ENCODE measurements at places on chromosomes 7 and 10. TPM values are rescaled to one million over a fixed set of nuclear protein-coding genes. Genes with fewer than 3 reads are reported as not detected.

GRCh38 chr10:102550636-102551210 is 47.0 kb downstream of the SUFU start:
- DNase-seq, result no peak

Gene ADGRA1
- not detected for polyA plus RNA-seq

DNA sequence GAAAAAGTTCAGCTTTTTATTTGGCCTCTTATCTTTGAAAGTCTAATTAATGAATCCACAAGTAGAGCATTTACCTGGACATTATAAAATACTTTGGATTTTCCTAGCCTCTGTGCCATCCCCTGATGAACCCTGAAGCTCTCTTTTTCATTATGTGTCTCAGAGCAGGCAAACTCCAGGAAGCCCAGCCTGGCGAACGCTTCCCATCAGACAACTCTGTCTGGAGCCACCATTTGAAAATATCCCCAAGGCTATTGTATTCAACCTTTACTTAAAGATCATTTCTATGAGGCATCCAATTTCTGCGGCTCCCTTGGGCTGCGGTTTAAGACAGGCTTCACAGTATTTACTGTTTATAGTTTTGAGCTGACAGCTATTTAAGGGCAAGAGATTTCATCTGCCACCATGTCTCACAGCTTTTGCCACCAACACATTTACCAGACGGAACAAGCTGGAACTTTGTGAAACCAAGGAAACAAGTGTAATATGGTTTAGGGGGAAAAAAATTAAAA is 257.2 kb upstream of the GLI3 start:
- DNase-seq, result no peak

- DNase-seq, result no peak
These were observed 578.2 kb downstream of the ANKRD7 start for GRCh38 chr7:118802726-118803125.

GRCh38 chr7:151122796-151123157 is 36.5 kb downstream of the AGAP3 start:
- no peak for DNase-seq

- DNase-seq, result no peak
These were observed 238.9 kb upstream of the CTBP2 start for GRCh38 chr10:125399289-125399688.

GRCh38 chr7:12158334-12159060 is 52.6 kb upstream of the TMEM106B start:
- DNase-seq, result no peak

Gene CCDC146
- polyA plus RNA-seq, result 4.1 TPM

Measured in spleen (tissue), 13 donors.